NCI-H748 treated with DMSO at 0.1 percent for 48 hours (cell line): ENCODE measurements at places on chromosomes 1 and 21.

DNA sequence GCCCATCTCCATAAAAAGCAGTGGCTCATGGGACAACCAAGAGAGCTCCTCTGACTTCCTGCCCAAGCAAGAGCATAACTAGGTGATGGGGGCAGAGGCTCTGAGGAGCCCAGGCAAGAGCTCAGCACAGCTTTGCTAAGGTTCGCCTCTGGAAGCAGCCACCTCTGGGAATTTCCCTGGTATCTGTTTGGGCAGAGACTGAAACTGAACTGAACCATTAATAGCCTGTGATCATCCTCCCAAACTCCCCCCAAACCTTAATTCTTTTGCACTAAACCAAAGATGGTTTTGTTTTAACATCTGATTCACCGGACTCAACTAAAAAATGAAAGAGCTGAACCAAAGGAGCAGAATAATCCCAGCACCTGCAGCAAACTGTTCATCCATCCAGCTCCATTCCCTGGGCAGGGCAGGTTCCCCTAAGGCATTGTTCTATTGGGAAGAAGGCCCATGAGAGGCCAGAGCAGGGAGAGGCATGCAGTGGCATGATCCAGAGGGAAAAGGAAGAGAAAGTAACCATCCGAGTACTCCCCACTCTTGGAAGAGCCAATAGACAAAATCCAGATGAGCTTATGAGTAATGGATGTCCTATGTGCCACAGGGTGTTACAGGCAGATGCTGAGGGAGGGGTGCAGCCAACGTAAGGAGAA lies 77.8 kb upstream of the KAZN start:
- no peak for DNase-seq

DNA sequence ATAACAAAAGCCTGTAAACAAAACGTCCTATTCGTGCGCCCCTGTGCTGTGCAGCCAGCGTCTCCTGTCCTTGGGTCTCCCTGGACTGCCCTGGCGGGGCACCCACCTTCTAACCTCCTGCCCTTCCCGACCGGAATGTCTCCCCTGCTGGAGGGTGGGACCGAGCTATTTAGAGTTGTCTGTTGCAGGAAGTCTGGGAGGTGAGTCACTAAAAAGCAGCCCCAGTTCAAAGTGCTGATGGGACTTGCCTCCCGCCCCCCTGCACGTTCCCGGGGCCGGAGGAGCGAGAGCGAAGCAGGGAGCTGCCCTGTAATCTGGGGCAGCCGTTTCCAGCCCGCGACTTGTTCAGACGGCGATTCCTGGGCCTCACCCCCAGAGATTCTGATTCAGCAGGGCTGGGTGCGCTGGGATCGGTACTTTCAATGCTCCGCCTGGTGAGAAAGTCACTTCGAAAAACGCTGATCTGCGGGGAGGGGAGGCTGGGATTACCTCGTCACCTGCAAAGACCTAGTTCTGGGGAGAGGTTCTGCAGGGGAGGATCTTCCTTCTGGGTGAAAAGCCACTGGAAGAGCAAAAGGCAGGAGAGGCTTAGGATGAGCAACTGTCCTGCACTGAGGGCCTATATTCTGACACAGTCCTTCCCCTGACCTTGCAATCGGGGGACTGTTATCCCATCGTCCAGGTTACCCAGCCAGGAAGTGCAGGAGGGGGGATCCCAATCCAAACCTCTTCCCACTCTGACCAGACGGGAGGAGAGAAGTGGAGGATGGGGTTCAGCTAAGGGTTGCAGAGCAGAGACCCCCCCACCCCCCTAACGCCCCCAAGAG lies 1.2 kb upstream of the DHRS3 start:
- DNase-seq: no peak

DNA sequence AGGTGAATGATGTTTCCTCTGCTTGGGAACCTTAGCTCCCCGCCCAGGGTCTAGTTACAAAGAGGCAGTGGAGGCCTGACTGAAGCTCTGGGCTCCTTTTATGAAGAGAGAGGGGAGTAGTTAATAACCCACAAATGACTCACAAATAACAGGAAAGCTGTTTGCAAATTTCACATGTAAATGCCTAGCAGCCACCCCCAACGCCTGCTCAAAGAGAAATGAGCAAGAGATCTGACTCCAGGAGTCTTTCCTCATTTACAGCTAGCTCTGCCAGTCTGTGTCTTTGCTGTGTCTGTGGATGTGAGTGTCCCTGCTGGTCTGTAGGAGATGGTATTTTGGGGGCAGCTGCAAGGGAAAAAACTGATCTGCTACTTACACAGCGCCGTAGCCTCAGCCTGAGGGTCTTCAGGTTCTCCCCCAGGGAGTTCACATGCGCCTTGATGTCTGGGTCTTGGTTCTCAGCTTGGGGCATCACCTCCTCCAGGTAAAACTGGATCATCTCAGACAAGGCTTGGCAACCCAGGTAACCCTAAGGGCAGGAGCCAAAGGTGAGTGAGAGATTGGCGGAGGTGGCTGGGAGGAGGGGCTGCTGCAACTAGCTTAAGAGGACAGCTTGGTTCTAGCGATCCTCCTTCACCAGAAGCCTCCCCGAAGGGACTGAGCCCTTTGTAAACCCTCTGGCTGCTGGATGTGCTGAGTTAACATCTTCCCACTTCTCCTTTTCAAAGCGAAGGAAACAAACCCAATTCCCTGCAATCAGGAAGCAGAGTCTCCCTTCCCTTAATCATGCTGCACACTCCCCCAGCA lies at the start of gene IL19:
TSS of gene IL19 (plus strand) at position 243 of the 807 bp plus-strand sequence. CDS start 65,890 bp downstream, outside the sequence.
- DNase-seq: no peak

DNA sequence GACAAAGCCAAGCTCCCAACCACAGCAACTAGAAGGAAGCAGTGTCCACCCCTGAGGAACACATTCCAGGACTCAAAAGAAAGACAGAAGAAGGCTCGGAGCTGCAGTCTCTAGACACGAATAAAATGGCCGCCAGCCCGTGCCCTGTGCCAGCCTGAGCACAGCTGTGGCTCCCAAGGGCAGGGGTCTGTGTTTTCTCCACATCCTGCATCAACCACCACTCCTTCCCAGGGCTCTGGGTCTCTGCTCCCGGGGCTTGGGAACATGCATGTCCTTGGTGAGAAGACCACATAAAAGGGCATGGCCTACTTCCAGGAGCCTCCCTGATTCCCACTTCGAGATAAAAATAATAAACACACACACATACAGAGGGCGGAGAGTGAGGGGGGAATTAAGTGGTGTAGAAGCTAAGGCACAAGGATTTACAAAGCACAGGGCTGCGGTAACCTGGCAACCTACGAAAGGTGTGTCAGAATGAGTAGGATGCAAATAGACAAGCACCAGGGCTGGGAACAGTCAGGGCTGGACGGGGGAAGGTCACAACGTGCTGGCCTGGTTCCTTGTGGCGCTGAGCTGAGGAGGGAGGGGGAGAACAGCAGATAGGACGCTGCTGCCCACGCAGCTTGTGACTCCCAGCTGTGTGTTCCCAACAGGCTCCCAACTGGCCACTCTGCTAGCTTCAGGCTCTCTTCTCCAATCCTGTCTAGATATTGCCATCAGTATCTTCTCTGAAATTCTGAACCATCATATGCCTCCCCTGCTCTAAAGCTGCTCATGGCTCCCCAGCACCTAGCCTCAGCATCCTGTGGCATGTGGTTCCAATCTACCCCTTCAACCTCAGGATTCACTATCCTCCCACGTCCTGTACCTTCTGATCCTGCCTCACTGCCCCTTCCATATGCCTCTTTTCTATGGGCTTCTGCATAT lies 72.5 kb downstream of the CD34 start:
- DNase-seq: no peak

DNA sequence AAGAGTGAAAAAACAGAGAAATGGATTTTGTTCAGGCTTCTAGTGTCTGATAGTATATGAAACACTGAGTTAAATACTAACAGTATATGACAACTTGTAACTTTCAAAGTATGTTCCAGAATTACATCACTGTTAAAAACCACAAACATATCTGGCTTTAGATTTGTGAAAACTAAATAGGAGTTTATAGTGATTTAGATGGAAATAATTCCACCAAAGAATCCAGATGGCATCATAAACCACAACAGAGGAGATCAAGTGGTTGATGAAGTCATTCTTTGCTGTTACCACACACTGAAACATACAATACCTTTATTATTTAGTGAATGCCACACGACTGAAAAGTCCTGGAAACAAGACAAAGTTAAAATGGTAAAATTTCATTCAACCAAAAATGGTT lies 37.2 kb downstream of the ALG14 start:
- DNase-seq: no peak

DNA sequence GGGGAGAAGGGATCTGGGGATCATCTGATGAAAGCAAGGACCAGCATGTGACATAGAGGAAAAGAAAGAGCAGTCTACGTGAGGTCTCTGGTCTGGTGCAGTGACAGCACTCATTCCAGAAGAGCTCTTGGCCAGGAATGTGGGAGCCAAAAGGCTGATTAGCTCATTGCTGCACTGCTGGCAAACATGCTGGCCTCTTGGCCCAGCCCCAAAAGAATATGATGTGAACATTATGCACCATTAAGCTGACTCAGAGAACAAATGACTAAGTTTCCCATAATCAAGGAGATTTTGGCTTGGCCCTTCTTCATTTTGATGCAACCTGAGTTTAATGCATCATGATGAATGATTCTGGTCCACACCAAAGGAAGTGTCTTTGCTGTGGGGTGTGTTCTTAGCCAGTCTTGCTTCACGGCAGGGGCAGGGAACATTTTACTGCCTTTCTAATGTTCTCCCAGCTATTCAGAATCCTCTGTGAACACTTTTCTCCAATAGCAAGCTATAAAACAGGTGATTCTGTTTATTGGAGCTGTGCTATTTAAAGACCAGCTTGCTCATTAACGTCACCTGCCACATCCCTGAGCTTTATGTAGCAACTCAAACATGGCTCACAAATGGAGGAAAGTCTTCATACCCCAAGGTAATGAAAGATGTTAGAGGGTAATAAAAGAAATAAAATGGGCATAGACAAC lies 55.1 kb downstream of the PCBP3 start:
- no peak for DNase-seq

- no peak for DNase-seq
These were observed 19.3 kb downstream of the RSBN1 start for GRCh38 chr1:113792986-113793385.
